Right ventricle myocardium inferior (tissue), 1 donor: ENCODE measurements at places on chromosomes 1 and 21. TPM values are rescaled to one million over a fixed set of nuclear protein-coding genes. Genes with fewer than 3 reads are reported as not detected.
A peak's percentile ranks its signal among the peaks of the same experiment; 100 is the strongest.

NUP210L gene
- 0.30 TPM for total RNA-seq

SHE gene
- total RNA-seq = 11.3 TPM

B3GALT2 gene
- 93.9 TPM for total RNA-seq

FGR gene
- total RNA-seq = 5.1 TPM

FAM72B gene
- total RNA-seq = 0.43 TPM

PRAMEF27 gene
- total RNA-seq = not detected

GCSAML gene
- 0.05 TPM for total RNA-seq

TEKT2 gene
- total RNA-seq = not detected

DNA sequence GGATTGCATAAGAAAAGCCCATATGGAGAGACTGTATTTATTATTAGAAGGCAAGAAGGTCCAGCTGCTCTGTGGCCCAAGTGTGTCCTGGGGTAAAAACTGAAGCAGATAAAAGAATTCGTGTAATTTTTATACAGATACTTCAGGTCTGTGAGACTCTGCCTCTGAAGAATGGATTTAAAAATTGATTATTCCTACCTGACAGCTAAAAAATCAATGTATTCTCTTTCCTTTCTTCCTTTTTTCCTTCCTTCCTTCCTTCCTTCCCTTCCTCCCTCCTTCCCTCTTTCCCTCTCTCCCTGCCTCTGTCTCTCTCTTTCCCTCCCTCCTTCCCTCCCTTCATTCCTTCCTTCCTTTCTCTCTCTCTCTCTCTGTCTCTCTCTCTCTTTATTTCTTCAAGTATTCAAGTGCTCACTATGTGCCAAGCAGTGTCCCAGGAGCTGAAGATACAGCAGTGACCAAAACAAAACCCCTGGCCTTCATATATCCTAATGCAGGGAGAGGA is 11.3 kb upstream of the MGST3 start:
- no peak for DNase-seq

DNA sequence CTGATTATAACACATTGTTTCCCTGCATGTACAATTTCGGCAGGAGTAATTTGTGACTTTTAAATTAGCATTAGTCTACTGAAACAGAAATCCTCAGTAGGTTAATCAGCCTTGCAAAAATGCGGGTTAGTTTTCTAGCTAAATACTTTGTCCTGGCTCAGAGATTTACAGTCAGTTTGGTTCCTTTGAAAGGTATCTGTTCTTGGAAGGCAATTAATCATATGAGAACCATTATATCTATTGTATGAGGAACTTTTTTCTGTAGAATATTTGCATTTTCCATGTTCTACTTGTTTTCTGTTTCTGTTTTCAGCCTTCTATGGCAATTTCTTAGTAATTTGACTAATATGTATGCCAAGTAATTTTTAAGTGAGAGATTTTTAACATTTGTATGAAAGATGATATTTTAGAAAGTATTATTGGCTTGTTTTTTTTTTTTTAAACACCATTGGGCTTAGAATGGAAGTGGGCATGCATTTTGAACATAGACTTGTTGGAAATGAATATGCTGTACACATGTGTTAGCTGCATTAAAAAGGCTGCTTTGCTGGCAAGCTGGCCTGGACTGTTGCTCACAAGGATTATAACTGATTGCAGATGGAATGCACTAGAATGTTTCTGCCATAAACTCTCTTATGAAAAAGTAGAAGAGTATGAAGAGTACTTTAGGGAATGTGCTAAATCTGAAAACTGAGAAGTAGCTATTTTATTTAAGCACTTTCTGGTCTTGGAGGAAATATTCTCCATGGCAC is 26.2 kb downstream of the KIF1B start:
- DNase-seq = no peak

- DNase-seq = no peak
Observed at GRCh38 chr1:51728611-51729155, 111.8 kb downstream of the OSBPL9 start.

DNA sequence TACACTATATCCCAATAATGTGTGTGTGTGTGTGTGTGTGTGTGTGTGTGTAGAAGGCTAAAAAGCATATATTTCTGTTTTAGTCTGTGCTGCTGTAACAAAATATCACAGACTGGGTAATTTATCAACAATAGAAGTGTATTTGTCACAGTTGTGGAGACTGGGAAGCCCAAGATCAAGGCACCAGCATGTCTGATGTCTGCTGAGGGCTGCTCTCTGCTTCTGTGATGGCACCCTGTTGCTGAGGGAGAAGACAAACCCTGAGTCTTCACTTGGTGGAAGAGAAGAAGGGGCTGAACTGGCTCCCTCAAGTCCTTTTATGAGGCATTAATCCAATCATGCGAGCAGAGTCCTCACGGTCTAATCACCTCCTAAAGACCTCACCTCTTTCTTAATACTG is 23.0 kb upstream of the RAB4A start:
- DNase-seq = no peak

DNA sequence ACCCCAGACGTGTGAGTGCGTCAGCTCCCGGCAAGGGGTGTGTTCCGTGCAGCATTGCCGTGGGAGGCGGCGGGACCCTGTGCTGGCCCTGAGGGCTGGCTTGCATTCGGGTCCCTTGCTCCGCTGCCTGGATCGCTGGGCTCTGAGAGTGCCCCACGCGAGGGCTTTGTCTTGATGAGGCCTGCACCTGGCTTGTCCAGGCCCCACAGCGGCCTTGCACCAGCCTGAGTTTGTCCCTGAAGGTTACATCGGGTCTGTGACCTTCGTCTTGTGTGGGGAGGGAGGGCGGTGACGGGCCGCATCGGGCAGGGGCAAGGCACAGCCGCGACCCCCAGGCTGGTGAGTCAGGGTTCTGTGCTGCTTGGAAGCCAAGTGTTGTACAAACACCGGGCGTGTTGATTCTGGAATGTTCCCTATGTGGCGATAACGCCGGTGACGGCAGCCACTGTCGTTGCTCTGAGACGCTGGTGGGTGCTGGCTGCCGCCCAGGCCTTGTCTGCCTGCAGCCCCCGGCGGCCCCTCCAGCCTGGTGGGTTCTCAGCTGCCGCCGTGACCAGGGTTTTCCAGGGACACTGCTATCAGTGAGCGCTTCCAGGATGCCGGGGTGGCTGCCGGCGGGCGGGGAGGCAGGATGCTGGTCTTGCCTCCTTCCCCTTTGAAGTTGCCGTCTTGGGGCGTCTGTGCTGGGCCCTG is 42.9 kb downstream of the SLX9 start:
- peak; percentile 68 for DNase-seq

GRCh38 chr1:227907439-227908015 is 40.2 kb downstream of the WNT9A start:
- DNase-seq = peak; percentile 21

DNA sequence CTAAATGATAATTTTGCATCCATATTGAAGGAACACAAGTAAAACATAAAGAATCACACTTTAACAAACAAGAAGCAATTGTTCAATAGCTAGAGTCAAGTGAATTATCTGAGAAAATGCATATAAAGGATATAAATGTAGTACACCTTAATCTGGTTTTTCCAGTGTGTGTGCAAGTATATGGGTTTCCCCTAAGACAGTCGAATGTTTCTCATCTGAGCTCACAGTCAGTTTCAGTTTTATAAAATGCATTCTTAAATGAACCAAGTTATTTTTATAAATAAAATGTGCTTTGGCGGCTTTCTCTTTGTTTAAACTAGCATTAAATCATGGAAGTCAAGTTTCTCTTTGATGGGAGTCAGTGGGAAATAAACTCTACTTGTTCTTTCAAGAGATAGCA is 125.9 kb downstream of the PTPRC start:
- DNase-seq = no peak

DNA sequence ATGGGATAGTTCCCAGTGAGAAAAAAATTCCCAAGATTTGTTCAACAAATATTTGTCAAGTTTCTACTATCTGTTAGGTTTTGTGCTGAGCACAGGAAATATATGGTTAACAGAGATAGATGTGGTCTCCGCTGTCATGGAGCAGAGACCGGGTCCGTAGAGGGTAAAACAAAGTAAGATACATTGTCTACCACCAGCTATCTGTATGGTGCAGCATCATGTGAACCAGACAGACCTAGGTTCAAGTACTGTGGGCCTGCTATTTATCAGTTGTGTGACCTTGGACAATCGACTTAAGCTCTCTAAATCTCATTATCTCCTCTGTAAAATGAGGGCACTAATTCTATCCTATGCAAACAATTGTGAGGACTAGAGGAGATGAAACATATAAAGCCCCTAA is 109.8 kb downstream of the DUSP10 start:
- no peak for DNase-seq

DNA sequence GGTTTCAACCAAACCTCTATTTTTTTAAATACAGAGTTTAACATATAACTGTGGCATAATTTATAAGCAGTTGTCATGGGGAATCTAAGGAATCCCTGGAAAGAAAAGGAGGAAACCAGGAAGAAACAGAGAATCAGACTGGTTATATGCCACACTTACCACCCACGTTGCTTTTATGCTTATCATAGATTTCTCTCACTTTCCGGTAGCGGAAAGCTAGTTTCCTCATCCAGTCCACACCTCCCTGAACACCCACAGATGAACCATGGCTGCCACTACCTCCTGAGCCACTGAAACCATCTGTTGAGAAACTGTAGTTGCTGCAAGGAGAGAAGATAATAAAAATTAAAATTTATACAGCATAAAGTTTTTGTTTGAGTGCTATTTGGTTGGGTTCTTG is 33.5 kb downstream of the XKR8 start:
- no peak for DNase-seq

DNA sequence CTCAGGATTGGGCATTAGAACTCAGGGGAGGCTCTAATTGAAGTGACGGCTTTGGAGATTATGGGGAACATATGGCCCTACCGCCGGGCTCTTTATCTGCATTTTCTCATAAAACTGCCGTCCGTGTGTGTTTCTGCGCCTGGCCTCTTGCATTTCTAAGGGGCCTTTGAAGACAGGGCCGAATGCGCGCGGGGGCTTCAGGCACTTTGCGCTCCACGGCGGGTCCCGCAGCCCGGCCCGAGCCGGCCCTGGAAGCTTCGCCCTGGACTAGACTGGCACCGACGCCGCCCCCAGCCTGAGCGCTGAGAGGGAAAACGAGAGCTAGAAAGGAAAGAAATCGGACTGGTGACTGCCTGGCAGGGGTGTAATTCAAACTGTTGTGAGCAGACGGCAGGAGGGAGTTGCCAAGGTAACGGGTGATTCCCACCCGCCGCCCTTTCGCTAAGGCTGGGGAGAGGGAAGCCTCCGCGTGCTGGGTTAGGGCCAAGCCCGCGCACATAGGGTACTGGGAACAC is 120.7 kb downstream of the LMX1A start:
- no peak for DNase-seq

DNA sequence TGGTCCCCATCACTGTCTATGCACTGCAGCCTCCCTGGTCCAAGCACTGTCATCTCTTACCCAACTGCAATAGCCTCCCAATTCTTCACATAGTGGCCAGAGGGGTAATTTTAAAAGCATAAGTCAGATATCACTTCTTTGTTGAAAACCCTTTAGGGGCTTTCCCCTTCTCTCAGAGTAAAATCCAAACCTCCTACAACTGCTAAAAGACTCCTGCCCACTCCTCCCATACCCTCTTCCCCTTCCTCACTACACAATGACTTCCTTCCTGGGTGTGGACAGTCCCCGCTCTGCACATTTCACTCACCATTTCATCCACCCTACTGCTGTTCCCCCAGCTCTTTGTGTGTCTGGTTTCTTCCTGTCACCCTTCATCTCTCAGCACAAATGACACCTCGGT is 8.3 kb downstream of the MCOLN2 start:
- no peak for DNase-seq

- DNase-seq = no peak
Observed at GRCh38 chr1:215044151-215044550, 38.4 kb upstream of the KCNK2 start.

DNA sequence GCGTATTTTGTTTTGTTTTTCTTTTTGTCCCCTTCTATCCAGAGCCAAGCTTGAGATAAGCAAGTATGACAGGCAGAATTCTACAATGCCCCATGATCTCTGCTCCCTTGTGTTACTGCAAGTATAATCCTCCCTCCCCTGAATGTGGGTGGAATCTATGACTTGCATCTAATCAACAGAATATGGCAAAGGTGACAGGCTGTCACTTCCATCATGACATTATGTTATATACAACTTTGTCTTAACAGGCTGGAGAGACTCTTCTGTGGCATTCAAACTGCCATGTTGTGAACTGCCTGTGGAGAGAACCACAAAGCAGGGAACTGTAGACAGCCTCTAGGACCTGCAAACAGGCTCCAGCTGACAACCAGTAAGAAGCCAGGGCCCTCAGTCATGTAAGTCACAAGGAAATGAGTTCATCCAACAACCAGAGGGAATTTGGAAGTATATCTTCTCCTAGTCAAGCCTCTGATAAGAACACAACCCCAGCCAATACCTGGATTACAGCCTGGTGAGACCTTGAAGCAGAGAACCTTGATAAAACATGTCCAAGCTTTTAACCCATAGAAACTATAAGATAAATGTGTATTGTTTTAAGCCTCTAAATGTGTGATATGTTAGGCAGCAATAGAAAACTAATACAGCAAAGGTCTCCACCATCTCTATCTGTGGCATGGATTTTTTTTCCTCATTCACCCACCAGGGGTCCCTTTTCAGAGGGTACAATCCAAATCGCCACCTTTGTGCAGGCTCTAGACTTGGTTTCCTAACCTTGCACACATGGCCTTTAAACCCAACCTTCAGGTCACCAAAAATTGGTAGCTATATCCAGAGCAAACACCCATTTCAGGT is 5.7 kb upstream of the C1orf162 start:
- DNase-seq = no peak

GRCh38 chr1:10211805-10212410 is 1.5 kb downstream of the KIF1B start:
- no peak for DNase-seq

DNA sequence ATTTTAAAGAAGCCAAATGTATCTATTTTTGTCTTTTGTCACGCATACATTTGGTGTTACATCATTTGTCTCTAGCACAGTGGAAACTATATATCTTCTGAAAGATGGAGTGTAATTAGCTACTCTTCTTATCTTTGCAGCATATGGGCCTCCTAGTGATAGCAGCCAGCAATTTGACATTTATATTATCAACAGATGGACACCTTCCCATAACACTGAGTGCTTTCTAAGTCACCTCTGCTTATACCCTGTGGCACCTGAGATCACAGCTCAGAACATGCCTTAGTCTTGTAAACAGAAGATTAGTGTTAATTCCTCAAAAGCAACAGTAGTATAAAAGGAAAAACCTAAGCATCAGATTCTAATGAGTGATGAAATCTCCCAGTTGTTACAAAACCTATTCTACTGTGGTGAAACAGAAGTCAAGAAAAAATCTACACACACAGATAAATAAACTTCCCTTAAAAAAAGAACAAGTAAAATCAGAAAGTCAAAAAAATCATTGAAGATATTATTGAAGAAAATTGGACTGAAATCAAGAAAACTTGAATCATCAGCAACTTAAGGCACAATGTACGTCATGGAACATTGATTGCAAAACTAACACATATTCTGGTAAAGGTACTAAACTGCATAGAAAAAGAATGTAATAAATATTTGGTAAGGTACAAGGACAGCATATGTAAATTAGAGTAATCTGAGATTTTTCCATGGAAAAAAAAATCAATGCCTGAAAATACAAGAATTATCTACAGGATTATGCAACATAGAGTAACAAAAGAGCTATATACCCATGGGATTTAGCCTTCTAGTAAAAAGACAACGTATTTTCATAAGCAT is 61.7 kb downstream of the KCNT2 start:
- DNase-seq = no peak
